ENCODE measurements at places on chromosomes 3 and 15.

GRCh38 chr3:187227658-187228258 is 30.5 kb downstream of the RTP1 start:
- no peak for DNase-seq

DNA sequence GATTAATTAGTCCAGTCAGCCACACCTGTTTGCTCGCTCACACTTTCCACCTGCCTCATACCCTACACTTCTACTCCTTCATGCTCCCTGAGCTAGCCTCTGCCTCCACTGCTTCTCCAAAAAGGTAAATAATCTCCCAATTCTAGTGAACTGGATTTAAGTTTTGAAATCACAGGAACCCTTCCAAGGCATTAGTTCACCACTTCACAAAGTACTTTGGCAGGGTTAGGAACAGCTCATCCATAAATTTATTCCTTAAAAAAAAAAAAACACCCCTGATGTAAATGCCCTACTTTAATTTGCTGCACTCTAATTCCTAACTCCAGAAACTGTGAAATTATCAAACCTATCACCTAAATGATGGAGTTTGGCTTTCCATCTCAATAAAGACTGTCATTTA is 58.3 kb downstream of the GADL1 start:
- no peak for DNase-seq

DNA sequence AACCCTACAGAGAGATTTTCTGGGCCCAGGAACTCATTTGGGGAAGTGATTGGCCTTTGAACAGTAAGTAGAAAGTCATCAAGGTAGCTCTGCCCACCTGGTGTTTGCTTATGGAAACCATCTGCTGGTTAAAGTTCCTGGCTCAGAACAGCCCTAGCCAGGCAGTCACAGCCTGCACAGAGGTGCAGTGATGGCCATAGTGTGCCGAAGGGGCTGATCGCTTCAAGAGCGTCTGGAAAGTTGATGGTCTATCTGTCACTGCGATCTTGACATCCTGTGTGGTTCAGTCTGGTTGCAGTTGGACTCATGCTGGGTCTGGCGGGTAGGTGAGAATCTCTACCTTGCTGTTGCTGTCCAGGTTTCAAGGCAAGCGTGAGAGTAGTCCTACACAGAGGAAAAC is 151.6 kb downstream of the SLCO3A1 start:
- DNase-seq = no peak

DNA sequence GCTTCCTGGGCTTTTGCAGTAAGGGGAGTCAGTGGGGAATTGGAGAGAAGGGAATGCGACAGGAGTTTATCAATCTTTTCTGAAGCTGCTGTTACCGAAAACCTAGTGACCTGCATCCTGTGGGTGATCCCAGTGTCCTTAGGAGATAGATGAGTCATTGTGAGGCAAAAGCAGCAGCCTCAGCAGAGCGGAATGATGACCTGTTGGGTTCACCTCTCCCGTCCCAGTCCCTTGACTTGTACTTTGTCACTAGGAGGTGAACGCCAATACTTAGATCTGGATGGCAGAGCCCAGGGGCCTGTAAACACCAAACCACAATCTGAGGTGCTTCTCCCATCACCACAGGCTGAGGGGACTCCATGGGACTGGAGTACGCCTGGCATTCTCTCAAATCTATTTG is 17.9 kb downstream of the CDAN1 start:
- no peak for DNase-seq

DNA sequence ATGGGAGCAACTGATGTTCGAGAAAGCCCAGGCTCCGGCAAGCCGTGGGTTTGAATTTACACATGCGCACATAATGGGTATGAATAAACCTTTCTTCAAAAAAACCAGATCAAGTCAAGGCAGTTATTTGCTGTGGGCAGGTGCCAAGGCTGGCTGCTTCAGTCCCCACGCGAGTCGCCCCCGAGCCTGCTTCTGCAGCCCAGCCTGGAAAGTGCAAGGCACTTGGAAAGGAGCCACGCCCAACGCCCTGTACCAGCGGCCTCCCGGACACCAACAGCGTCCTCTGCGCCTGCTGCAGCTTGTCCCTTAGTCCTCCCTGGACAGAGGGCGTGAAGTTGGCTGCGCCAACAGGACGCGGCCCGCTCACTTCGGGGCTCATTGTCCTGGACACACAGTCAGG is 68.9 kb downstream of the KLF15 start:
- DNase-seq = peak; percentile 73

DNA sequence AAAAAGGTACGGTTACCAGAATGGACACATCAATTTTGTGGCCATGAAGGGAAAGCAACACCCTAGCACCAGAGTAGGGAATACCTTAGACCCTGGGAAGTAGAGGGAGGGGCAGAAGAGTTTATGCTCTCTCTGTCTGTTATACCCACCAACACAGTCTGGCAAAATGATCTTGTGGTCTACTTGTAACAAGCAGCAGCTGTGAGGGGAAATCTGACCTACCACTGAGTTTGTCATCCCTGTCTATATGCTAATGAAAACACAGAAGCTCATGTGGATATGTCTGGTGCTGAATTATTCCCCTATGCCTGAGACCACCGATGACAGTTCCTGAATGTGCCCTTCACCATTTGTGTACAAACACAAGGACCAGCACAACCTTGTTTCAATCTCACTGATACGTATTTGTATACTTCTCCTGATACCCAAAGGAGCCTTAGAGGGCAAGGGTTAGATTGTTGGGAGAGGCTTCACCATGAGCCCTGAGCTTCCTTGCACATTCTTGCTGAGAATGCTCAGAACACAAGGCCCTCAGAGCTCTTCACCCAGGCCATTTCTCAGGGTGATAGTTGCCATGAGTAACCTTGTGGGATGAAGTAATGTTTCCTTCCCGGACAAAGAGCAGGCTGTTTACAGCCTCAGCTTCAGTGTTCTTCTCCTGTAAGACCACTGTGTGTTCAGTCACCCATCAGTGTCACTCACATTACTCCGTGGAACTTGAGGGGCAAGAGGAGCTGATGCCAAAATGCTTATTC is 24.7 kb upstream of the ZNF639 start:
- no peak for DNase-seq

DNA sequence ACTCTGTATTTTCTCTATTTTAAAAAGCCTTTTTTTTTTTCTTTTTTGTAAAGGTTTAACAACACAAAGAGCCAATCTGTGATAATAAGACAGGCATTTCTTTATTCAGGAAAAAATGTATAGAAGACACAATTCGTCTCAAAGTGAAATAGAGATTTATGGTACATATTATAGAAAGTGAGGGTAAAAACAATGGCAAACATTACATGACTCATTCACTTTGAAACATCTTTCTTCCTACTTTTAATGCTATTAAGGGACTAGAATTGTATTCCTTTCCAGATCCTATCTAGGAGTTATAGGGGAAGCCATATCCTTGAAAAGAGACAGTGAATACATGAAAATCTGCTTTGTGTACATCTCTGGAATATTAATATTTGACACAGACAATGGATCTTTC is 137.1 kb upstream of the MCTP2 start:
- no peak for DNase-seq

- no peak for DNase-seq
These were observed 98.9 kb upstream of the TLE3 start for GRCh38 chr15:70196372-70197316.

GRCh38 chr3:113266738-113267137 is 55.4 kb downstream of the BOC start:
- no peak for DNase-seq

GRCh38 chr3:167302678-167303077 is 77.4 kb downstream of the ZBBX start:
- DNase-seq = no peak

DNA sequence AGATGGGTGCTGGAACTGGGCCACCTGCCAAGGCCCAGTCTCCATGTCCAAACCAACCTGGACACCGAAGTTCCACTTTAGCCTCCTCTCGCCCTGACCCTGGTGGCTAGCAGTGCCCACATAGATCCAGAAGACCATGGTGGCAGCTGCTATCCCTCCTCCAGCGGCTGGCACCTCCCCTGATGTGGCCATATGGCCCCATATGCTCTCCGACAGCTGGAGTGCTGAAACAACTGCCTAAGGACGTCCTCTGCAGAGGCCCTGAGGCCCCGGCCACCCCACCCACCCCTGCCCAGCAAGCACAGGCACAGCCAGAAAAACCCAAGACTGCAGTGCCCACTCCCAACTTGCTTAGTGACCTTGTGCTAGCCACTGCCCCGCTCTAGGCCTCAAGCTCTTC is 182.3 kb upstream of the LINGO1 start:
- DNase-seq = no peak

- DNase-seq = no peak
These were observed 4.8 kb downstream of the FBLN2 start for GRCh38 chr3:13553686-13554085.

Measured in heart left ventricle (tissue), 16 donors.